ENCODE measurements at places on chromosomes 1 and 21.

- no peak overlapping the region for H3K27ac ChIP-seq
- H3K4me1 ChIP-seq = peaks cover 6% of the 10 kb centered on the region
- H3K36me3 ChIP-seq = no peaks in the 10 kb centered on the region
- DNase-seq = no peak
Observed at GRCh38 chr1:33191731-33192275, 10.0 kb upstream of the TRIM62 start.

DNA sequence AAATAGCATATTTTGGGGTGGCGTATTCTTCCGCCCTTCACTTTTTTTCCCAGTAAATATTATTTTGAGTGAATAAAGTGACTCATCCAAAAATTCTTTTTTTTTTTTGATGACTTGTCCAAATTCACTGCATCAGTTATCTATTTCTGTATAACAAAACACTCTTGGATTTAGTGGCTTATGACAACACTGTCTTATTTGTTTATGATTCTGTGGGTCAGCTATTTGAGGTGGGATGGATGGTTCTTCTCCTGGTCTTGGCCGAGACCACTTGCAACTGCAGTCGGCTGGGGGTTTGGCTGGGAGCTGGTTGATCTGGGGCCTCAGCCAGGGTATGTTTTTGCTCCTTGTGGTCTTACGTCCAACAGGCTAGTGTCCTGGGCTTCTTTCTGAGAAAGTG lies 39.9 kb upstream of the SRSF10 start:
- no peak overlapping the region for H3K27ac ChIP-seq
- no peaks in the 10 kb centered on the region for H3K4me1 ChIP-seq
- H3K4me3 ChIP-seq = no peak overlapping the region
- no peaks in the 10 kb centered on the region for H3K36me3 ChIP-seq
- DNase-seq = no peak
- H3K27me3 ChIP-seq = peaks cover 5% of the 10 kb centered on the region

DNA sequence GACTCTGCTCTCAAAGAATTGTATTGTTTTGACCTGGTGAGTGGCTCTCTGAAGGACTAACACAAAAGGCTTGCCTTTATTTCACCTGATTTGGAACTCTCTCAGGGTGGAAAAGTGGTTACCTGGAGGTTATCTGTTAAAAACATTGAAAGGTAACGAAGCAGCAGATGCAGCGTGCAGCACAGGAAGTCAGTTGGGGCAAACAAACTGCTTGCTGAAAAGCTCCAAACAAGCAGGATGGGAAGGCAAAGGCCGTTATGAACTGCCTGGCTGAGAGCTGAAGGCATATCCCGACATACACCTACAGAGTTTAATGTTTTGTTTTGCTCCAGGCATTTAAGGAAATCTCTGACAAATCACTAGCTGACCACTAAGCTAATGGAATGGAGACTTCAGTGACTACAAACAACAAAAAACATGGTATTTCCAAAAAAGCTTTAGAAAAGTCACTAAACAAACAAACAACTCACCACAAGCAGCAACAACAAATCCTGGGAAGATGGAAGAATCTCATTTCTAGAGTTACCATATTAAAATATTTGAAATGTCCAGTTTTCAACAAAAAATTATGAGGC lies 44.3 kb upstream of the BATF3 start:
- H3K4me3 ChIP-seq = peak overlapping the region; percentile 2
- no peak for DNase-seq
- H3K36me3 ChIP-seq = peaks cover 37% of the 10 kb centered on the region
- H3K27me3 ChIP-seq = no peaks in the 10 kb centered on the region
- H3K4me1 ChIP-seq = peaks cover 51% of the 10 kb centered on the region
- no peak overlapping the region for H3K27ac ChIP-seq

GRCh38 chr1:151251656-151252470 lies 2.7 kb upstream of the PSMD4 start:
- no peak overlapping the region for H3K4me3 ChIP-seq
- H3K4me1 ChIP-seq = peaks cover 11% of the 10 kb centered on the region
- H3K27ac ChIP-seq = no peak overlapping the region

- no peak overlapping the region for H3K4me3 ChIP-seq
- no peak overlapping the region for H3K27ac ChIP-seq
- H3K4me1 ChIP-seq = peaks cover 8% of the 10 kb centered on the region
- H3K27me3 ChIP-seq = peaks cover 33% of the 10 kb centered on the region
Observed at GRCh38 chr1:160166166-160166868, 14.9 kb downstream of the ATP1A4 start.

DNA sequence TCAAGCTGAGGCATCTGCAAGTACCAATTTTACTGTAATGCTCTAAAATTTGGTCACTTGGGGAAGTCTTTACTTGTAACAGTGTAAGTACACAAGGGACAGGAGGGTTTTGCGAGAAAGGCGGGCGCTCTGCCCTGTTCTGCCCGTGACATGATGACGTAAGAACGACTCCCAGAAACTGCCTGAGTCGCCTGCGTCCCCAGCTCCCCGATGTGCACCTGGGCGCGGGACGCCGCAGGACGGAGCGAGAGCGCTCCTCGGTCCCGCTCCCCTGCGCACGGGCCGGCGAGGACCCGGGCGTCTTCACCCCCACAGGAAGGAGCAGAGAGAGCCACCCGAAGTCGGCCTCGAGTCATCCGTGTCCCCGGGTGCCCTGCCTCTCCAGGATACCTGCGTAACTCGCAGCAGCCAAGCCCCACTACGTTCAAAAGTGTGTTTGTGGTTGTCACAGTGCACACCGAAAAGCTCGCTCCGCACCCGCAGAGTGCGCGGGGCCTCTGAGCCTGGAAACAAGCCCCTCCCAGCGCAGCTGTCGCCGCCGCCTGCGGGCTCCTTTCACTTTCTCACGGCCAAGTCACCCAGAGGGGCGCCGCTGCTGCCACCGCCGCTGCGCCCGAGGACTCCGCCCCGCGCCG lies 3.3 kb upstream of the ZBTB18 start:
- H3K4me1 ChIP-seq = peaks cover 36% of the 10 kb centered on the region
- H3K36me3 ChIP-seq = no peaks in the 10 kb centered on the region
- H3K4me3 ChIP-seq = peak overlapping the region; percentile 92
- peak overlapping the region; percentile 91 for H3K27ac ChIP-seq

- no peaks in the 10 kb centered on the region for H3K36me3 ChIP-seq
- no peaks in the 10 kb centered on the region for H3K27me3 ChIP-seq
- H3K4me1 ChIP-seq = peaks cover 5% of the 10 kb centered on the region
- H3K27ac ChIP-seq = no peak overlapping the region
Observed at GRCh38 chr1:20148571-20149500, 9.7 kb downstream of the PLA2G2F start.

DNA sequence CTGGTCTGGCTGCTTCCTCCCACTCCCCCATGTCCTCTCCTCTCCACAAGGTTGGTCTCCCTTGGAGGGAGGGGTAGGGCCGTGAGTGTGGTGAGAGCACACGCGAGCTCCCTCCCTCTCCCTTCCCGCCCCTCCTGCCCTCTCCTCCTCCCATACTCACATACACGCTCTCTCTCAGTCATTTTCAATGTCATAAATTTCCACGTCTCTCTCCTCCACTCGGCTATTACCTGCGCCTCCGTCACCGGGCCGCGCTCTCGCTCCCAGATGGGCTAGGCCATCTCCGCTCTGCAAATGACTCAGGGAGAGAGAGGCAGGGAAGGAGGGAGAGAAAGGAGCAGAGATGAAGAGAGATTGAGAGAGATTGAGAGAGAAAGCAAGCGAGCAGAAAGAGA lies 36.7 kb upstream of the DMBX1 start:
- no peak overlapping the region for H3K27ac ChIP-seq
- no peaks in the 10 kb centered on the region for H3K4me1 ChIP-seq
- no peak for DNase-seq
- H3K27me3 ChIP-seq = peaks cover 39% of the 10 kb centered on the region
- no peak overlapping the region for H3K4me3 ChIP-seq

GRCh38 chr1:59565611-59566410 lies 248.9 kb upstream of the HOOK1 start:
- H3K4me3 ChIP-seq = no peak overlapping the region
- H3K4me1 ChIP-seq = peaks cover 39% of the 10 kb centered on the region
- H3K36me3 ChIP-seq = peaks cover under 1% of the 10 kb centered on the region

DNA sequence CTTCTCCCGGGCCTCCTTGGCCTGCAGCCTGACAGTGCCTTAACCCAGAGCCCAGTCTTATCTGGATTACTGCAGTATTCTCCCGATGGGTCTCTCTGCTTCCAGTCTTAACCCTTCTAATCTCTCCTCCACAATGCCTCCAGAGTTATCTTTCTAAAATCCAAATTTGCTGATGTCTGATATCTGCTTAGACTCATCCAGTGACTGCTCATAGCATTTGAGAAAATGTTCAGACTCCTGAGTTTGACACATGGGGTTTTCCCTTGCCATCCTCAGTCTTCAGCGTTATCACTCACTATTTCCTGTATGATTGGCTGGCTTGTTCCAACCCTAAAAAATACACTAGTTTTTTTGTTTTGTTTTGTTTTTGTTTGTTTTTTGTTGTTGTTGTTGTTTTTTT lies 102.0 kb downstream of the FMN2 start:
- no peaks in the 10 kb centered on the region for H3K4me1 ChIP-seq
- H3K27me3 ChIP-seq = no peaks in the 10 kb centered on the region
- H3K36me3 ChIP-seq = no peaks in the 10 kb centered on the region
- no peak overlapping the region for H3K27ac ChIP-seq
- no peak overlapping the region for H3K4me3 ChIP-seq

GRCh38 chr1:93672069-93672468 lies 9.6 kb downstream of the BCAR3 start:
- H3K27me3 ChIP-seq = peaks cover 20% of the 10 kb centered on the region
- H3K27ac ChIP-seq = no peak overlapping the region
- no peaks in the 10 kb centered on the region for H3K4me1 ChIP-seq
- DNase-seq = no peak
- no peaks in the 10 kb centered on the region for H3K36me3 ChIP-seq

DNA sequence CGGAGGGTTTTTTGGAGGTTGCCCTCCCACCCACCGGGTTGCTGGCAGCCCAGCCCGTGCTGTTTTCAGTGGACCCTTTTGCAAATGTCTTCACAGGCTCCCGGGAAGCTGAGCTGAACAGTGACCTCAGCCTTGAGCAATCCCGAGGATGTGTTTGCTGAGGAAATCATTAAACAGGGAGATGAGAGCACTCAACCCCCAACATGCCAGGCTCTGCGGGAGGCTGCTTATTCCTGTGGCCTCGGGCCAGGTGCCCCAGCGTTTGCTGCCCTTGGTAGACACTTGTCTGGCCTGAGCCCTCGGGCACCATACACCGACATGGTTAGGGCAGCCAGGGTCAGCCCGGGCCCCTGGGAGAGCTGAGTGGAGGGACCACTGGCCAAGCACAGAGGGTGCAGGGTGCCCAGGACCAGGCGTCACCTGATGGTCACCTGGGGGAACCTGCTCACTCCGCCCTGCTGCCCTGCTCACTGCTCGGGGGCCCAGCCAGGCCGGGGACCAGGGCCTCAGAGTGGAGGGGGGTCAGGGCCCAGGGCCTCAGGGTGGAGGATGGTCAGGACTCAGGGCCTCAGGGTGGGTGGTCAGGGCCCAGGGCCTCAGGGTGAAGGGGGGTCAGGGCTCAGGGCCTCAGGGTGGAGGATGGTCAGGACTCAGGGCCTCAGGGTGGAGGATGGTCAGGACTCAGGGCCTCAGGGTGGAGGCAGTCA lies 42.5 kb upstream of the POFUT2 start:
- no peak overlapping the region for H3K27ac ChIP-seq
- no peaks in the 10 kb centered on the region for H3K4me1 ChIP-seq
- no peak overlapping the region for H3K4me3 ChIP-seq
- DNase-seq = no peak
- no peaks in the 10 kb centered on the region for H3K36me3 ChIP-seq
- H3K27me3 ChIP-seq = no peaks in the 10 kb centered on the region

DNA sequence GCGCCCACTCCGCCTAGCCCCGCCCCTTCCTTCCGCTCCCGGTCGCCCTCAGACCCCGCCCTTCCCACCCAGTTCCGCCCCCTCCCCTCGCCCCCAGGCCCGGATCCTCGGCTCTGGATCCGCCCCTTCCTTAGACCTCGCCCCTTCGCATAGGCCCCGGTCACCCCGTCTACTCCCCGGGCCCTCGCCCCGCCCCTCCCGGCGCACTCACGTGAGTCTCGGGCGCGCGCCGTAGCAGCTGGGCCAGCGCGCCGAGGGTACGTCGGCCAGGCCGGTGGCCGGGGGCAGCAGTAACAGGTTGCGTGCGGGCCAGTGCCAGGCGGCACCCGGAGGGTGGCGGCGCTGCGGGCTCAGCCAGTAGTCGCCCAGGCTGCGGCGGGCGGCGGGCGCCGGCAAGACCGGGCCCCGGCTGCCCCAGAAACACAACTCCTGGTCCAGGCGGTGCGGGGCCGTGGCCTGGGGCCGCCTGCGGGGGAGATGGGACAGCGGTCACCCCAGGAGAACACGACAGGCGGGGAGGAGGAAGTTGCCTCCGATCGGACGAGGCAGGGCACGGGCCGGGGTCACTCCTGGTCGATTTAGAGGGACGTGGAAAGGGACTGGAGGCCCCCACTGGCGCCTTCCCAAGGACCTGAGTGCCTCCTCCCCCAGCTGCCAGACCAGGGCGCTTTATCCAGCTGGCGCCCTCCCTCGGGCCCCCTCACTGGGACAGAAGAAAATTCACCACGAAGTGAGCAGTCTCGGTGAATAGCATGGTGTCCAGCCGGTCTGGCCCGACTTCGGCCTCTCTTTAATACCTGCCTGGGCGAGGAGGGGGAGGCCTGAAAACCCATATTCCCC lies 10.7 kb downstream of the FAM229A start:
- peak overlapping the region; percentile 53 for H3K27ac ChIP-seq
- H3K27me3 ChIP-seq = peaks cover 6% of the 10 kb centered on the region
- H3K4me3 ChIP-seq = peak overlapping the region; percentile 82
- DNase-seq = peak; percentile 89
- H3K4me1 ChIP-seq = peaks cover 35% of the 10 kb centered on the region

DNA sequence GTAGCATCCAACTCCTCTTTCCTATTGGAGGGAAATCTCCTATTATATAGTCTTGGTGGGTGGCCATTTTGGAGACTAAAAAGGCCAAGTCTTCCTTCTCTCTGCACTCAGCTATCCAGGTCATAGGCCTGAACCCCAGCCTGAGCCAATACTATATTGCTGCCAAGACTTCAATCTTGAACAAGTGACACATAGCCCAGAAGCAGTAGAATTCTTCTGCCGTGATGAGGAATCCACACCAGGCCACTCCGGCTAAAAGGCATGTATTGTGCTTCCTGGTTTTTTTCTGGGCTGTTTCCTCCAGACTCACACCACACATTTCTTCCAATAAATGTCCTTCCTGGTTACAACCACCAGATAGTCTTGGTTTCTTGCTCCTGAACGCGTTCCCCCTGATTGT lies 43.0 kb downstream of the ATF3 start:
- H3K4me3 ChIP-seq = no peak overlapping the region
- no peaks in the 10 kb centered on the region for H3K4me1 ChIP-seq
- H3K36me3 ChIP-seq = no peaks in the 10 kb centered on the region

DNA sequence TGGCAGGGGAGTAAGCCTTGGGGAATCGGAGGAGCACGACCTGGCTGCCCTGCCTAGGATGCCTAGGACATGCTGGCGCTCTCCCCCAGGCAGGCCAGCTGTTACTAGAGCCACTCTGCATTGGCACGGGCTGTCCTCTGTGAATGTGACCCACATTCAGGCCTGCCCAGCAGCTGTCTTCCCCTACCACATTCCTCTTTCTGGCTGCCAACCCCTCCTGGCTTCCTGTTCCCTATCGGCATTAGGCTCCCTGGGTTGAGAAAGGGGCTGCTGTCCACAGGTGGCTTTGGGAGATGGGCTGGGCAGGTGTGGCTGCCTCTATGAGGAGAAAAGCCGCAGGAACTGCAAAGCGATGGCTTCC lies 2.3 kb upstream of the NFASC start:
- no peak overlapping the region for H3K4me3 ChIP-seq
- no peaks in the 10 kb centered on the region for H3K36me3 ChIP-seq
- no peak overlapping the region for H3K27ac ChIP-seq
- H3K27me3 ChIP-seq = peaks cover 10% of the 10 kb centered on the region
- no peaks in the 10 kb centered on the region for H3K4me1 ChIP-seq
- no peak for DNase-seq
